G401 (cell line): ENCODE measurements at places on chromosomes 12 and 14.

- no peak for DNase-seq
Measured at GRCh38 chr12:65830305-65830704, 6.0 kb downstream of the HMGA2 start.

- peak; percentile 18 for DNase-seq
Measured at GRCh38 chr14:50229681-50230080, 1.7 kb downstream of the SOS2 start.

GRCh38 chr12:88638966-88639760 is 58.9 kb upstream of the KITLG start:
- DNase-seq = no peak

DNA sequence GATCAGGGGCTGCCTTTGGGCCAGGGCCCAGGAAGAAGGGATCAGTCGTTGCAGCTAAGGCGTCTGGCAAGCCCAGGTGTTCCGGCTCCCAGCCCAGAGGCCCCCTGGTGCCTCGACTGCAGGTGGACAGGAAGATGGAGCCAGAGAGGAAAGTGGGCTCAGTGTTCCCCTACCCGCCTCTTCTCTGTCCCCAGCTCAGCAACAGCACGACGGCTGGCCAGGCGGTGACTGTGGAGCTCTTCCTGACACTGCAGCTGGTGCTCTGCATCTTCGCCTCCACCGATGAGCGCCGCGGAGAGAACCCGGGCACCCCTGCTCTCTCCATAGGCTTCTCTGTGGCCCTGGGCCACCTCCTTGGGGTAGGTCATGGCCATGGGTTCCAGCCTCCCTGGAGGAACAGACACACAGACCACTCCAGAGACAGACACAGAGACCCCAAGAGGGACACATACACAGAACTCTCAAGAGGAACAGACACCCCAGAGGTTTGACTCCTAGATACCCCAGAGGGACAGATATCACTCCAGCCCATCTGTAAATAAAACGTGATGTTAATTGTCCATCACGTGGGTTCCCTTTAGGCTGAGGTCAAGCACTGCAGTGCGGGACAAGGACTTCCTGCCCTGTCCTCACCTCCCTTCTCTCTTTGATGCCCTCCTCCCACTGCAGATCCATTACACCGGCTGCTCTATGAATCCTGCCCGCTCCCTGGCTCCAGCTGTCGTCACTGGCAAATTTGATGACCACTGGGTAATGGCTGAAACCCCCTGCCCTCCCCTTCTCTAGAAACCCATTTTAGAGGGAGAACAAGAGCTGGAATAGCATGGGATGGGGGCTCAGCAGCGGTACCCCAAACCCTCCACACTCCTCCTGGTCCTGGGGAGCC is 3.7 kb downstream of the AQP2 start:
- DNase-seq = no peak

DNA sequence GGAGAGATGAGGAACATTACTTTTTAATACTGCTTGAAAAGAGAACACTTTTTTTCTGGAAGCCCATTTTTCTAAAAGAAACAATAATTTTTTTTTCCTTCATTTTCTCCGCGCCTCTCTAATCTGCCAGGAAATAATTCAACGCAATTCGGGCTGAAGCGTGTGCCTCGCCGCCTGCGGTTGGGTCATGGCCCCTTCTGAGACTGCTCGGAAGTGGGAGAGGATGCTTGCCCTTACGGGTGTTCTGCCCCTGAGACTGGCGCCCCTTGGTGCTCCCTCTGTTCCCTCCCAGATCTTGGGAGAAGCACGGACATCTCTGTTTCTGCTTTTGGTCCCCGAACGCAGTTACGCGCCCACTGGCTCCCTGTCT is 332 bp upstream of the TBC1D30 start:
- no peak for DNase-seq

- DNase-seq = no peak
Measured at GRCh38 chr14:104150136-104151025, 12.0 kb downstream of the KIF26A start.

DNA sequence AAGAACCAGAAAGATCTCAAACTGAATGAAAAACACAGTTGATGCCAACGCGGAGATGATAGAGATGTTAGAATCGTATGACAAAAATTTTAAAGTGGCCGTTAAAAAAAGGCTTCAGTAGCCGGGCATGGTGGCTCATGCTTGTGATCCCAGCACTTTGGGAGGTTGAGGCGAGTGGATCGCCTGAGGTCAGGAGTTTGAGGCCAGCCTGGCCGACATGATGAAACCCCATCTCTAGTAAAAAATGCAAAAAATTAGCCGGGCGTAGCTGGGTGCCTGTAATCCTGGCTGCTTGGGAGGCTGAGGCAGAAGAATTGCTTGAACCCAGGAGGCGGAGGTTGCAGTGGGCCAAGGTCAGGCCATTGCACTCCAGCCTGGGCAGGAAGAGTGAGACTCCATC is 5.4 kb upstream of the ACVRL1 start:
- DNase-seq = no peak

- no peak for DNase-seq
Measured at GRCh38 chr12:93107514-93108312, 178.6 kb upstream of the EEA1 start.

- no peak for DNase-seq
Measured at GRCh38 chr12:33818313-33818712, 204.0 kb upstream of the ALG10 start.

GRCh38 chr14:39366460-39367386 is 65.5 kb downstream of the FBXO33 start:
- DNase-seq = no peak

DNA sequence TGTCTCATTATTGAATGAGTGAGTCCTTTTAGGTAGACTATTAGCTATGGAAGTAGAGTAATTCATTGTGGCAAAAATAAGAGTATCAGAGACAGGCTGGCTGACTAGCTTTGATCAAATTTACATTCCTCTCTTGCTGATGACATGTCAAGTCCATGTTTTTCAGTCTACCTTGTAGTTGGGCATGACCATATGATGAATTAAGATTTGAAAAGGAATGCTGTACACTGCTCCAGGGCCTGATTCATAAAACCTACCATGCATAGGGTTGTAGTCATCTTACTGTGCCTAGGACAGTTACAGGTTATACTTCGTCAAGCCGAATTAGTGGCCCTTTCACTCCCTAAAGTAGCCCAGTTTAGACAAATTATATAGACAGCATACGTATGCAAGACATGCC is 545.7 kb upstream of the MIS18BP1 start:
- no peak for DNase-seq

DNA sequence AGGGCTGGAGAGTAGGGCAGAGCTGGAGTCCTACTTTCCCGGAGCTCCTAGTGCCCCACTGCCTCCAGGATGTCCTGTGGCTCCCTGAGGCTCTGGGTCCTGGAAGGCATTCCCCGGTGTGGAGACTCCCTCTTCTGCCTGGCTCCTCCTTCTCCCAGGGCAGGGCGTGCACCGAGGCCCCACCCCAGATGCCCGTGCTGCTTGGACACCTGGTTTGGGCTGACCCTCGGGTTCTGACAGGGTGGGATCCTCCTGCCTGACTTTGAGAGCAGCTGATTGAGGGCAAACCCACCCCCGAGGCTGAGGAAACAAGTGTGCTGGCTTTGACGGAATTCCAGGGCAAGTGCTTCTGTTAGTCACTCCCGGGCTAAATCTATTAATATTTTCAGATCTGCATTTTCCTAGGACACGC is 15.4 kb downstream of the TEAD4 start:
- DNase-seq = no peak

DNA sequence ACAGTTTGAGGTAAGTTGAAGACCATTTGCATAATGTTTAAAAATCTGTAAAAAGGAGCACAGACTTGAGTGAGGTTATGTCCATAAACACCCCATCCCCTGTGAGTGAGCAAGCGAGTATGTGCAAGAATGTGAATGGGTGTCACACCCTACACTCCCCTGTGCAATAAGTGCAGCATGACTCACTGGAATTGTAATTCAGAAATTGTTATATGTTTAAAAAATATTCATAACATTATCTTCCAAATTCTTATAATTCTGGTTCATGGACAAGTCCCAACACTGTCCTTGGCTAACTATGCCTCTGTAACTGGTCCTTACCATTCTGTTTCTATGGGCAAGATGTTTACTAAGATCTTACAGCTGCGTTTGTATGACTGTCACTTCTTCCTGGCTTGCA is 207.8 kb upstream of the FAR2 start:
- DNase-seq = no peak

GRCh38 chr14:41973178-41973577 is 366.5 kb downstream of the LRFN5 start:
- no peak for DNase-seq

- no peak for DNase-seq
Measured at GRCh38 chr14:74863274-74863673, 12.7 kb downstream of the PROX2 start.

DNA sequence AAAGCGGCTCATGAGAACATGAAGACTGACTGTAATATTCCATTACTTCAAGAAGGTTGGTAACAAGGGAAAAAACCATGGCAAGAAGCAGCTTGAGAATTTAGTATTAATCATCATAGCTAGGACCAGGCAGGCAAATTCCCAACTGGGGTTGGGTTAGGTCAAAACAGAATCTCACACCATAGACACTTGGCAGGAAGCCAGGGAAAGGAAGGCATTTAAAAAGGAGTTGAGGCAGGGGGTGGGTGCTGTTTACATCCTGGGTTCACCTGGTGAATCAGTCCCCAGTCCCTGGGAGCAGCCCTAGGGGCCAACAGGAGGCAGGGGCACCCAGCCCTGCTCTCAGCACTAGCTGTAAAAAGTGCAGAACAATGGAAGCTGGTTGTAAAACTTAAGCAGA is 108.6 kb downstream of the EGLN3 start:
- no peak for DNase-seq
